ENCODE measurements at places on chromosomes 1 and 21.

DNA sequence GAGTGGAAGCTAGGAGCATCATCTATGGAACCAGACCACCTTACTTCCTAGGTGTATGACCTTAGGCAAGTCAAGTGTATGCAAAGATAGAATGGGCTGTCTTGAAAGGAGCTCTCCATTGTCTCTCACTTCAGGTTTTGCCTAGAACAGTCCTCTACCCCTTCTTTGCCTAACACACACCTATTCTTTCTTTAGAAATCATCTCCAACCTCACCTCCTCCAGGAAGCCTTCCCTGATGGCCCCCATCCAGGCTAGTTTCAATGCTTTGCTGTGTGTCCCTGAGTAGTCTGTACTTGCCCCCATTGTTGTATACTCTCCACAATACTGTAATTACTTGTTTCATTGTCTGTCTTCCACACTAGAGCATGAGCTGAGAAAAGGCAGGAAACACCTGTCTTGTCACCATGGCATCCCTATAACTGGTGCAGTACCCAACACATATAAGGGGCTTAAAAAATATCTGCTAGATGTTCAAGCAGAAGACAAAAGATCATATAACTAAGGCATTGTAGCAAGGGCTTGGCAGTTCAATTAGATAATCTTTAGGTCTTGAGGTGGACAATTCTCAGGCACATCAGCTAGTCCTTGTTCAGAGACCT lies 83.0 kb downstream of the RRAGC start:
- no peak for DNase-seq

GRCh38 chr1:98003442-98003841 lies 82.6 kb upstream of the DPYD start:
- DNase-seq = no peak

DNA sequence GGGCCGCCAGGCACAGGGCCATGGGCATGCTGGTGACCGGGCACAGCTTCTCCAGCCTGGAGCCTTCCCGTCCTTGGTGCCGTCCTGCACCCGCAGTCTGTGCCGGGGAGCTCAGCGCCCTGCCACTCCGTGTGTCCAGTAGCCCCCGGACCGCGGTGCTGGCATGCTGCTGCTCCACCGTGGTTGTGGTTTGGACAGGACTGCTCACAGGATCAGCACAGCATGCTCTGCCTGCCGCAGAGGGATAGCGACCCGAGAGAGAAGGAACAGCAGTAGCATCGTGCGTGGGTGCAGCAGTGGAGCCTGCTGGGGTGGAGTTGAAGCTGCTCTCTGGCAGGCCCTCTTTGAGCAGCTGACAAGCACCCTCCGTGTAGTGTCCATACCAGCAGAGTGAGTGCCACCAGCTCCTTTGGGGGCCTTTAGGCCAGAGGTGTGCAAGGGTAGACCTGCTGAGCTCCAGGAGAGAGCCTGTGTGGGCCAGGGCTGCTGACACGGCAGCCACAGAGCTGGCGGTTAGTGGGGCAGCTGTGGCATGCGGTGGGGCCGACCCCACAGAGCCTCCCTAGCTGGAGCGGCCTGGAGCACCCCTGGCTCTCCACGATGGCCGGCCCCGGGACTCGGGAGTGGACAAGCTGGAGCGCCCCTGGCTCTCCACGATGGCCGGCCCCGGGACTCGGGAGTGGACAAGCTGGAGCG lies 6.4 kb upstream of the PCBP3 start:
- no peak for DNase-seq

DNA sequence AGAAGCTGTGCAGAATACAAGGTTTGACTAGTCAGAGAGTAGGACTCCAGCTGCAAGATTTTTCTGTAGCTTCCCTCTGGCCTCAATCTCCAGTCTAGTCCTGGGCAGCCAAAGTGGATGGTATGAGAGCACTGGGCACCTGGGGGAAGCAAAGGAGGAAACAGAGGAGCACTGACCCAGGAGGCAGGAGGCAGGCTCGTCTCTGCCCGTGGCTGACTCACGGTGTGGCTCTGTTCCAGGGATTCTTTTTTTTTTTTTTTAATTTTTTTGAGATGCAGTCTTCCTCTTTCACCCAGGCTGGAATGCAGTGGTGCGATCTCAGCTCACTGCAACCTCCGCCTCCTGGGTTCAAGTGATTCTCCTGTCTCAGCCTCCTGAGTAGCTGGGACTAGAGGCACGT lies 4.1 kb upstream of the NPPB start:
- no peak for DNase-seq

- DNase-seq = no peak
These were observed 61.5 kb upstream of the RGS2 start for GRCh38 chr1:192747301-192747700.

GRCh38 chr1:47262787-47263413 lies 30.9 kb upstream of the TAL1 start:
- DNase-seq = peak; percentile 23

DNA sequence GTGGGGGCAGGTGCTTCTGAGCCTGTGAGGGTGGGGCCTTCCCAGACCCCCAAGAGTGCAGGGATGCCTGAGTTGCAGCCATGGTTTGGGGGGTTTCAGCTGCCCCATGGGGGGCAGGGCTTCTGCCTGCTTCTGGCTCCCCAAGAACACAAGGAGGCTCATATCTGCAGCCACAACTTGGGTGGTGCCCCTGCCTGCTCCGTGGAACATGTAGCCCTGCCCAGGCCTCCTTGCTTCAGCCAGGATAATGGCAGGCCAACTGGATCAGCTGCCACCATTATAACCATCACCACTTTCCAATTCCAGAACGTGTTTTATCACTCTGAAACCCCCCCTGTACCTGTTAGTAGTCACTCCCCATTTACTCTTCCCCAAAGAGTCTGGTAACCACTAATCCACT lies 14.0 kb downstream of the ZBTB40 start:
- no peak for DNase-seq

DNA sequence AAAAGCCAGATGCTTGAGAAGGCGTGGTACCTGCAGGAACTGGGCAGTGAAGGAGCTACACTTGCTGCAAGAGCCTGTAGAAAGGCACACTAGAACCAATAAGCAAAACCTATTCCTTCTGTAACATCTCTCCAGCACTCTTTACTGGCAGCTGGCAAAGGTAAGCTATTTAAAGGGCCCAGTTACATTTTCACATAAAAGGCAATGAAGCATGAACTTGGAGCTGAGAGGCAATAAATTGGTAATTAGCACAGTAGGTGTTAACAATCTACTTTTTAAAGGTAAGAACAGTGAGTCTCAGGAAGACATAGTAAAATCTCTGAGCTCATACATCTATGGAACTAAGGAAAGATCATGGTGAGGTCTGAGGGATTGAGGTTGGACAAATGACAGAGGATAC lies 167.1 kb upstream of the OLFM3 start:
- DNase-seq = no peak

DNA sequence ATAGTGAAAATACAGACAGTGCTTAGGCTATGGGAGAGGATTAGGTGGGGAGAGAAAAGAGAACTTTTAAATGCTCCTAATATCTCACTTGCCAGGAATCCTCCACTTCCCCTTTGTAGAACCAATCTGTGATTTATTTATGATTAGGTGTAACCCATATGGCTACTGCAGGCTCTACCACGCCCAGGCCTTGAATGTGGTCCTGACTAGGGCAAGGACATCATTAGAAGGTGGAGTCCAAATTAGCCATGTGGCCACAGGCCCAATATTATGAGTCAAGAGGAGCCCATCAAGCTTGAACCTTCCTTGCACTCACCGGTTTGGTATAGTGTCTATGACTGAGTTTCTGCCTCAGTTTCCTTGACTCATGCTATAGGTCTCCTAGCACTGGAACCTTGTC lies 141.4 kb downstream of the HMGB4 start:
- no peak for DNase-seq

GRCh38 chr21:40243685-40244084 lies 376.4 kb downstream of the PCP4 start:
- DNase-seq = no peak

DNA sequence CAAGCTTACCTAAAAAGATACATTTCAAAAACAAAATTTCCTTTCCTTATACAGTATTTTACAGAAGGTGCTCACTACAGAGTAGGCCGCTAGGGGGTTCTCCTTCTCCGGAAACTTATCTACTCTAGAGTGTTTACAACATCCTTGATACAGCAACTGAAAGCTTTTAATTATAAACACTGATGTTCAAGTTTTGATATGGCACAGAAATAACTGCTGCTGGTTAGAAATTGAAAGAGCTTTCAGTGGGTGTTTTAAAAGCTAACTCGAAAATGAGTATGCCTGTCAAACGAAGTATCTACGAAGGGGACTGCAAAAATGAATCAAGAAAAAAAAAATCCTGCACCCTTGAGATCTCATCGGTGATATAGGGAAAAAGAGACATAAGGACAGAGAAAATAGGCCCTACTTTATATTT lies 1.0 kb downstream of the YOD1 start:
- DNase-seq = peak; percentile 49

GRCh38 chr1:32100807-32101708 lies 6.8 kb upstream of the KPNA6 start:
- DNase-seq = no peak

GRCh38 chr1:56873213-56873612 lies 18.6 kb downstream of the C8A start:
- no peak for DNase-seq

DNA sequence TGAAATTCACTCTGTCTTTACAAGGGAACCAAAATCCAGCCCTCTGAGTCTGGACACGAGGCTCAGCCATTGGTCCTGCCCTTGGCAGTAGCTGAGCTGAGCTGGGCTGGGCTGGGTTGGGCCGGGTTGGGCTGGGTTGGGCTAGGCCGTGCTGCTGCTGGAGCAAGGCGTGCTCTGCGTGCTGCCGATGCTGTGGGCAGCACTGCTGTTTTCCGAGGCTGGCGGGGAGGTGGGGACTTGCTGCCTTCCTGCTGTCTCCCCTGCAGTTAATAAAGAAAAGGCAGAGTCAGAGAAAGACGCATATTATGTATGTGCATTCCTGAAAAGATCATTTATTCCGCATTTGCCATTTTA lies 182.9 kb downstream of the CDC7 start:
- DNase-seq = no peak

- DNase-seq = no peak
These were observed 70.5 kb upstream of the RUNX1 start for GRCh38 chr21:35119501-35120047.

GRCh38 chr21:33058527-33058926 lies 11.4 kb upstream of the OLIG1 start:
- DNase-seq = no peak

- DNase-seq = no peak
These were observed 32.8 kb upstream of the ERG start for GRCh38 chr21:38531039-38531541.

DNA sequence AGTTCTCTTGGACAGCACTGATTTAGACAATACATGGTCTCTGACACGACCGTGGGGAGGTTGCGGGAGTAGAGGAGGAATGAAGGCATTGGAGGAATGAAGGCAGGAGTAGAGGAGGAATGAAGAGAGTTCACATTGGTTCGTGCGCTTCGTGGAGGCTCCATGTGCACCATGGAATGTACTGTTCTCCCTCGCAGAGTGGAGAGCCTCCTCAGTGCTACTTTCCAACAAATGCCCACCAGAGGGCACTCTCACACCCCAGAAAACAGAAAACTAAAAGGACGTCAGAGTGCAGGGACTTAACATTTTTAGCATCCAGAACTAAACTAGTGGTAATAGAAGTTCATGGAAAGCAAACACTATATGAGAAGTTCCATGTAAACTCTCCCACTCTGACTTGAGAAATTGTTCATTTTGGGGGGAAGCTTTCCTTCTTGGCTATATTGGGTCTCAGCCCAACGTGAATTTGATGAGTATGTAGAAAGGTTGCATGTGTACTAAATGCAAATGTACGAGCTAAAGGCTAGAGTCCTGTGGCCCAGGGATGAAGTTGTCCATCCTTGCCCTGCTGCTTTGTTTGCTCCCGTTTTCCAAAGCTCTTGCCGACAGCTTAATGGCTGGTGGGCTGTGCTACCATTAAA lies 211.6 kb downstream of the LMX1A start:
- no peak for DNase-seq

GRCh38 chr21:16534408-16535101 lies 804.8 kb downstream of the USP25 start:
- DNase-seq = no peak

- no peak for DNase-seq
These were observed 173.6 kb downstream of the RERE start for GRCh38 chr1:8643542-8644536.

- DNase-seq = no peak
These were observed 4.0 kb downstream of the CD247 start for GRCh38 chr1:167514288-167514687.

DNA sequence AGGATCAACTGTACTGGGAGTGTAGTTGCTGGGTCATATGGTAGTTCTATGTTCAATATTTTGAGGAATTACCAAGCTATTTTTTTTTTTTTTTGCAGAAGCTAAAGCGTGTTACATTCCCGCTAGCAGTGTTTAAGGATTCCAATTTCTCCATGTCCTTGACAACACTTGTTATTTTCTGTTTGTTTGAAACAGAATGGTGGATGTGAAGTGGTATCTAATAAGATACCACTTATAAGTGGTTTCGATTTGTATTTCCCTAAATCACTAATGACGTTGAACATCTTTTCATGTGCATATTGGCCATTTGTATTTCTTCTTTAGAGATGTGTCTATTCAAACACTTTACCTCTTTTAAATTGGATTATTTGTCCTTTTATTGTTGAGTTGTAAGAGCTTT lies 112.2 kb downstream of the DISP1 start:
- no peak for DNase-seq

DNA sequence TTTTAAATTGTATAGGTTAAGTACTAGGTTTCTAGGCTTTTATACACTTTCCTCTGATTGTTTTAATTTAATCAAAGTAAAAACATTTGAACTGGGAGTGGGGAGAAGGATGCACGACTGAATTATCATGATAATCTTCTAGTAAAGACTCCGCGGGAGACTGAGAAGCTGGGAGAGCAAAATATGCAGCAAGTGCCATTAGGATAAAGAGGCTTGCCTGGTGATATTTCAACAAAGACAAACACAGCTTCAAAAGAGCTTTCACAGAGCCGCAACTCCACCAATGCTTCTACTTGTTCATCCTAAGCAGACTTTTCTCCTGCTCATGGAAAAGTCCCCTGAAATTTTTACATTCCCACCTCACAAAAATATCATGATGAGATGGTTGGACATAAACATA lies 239.0 kb upstream of the PTBP2 start:
- DNase-seq = no peak

DNA sequence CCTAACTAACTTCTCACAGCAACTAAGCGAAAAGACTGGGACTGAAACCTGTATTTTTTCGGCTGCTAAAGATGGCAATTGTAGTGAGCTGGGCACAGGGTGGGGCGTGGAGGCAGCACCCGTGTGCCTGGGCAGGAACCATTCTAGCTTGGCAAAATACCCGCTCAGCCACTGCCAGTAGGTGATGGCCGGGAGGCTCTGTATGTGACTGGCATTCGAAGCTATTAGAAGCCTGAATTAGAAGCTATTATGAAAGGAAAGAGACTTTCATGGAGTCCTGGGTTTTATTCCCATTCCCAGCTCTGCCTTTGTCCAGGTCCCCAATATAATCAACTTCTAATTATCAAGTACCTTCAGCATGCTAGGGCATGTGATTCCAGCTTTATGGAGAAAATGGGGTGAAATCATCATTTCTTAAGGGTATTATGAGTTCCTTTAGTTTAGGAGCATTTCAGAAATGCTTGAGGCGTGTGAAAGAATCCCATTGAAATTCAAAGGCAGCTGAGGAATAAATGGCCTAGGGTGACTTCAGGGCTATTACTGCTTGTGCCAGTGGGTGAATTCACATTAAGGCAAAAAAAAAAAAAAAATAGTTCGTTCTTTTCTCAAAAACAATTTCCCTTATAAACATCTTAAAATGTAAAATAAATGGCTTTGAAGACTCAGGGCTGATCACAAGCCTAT lies 125.6 kb downstream of the KCNN3 start:
- DNase-seq = no peak

- no peak for DNase-seq
These were observed 8.9 kb downstream of the MAP1LC3C start for GRCh38 chr1:241990040-241990439.
